ENCODE measurements at places on chromosomes 5 and 9. TPM values are rescaled to one million over a fixed set of nuclear protein-coding genes. Genes with fewer than 3 reads are reported as not detected.

GGTA1 gene
- not detected for total RNA-seq

OR1J2 gene
- 0.32 TPM for total RNA-seq

DNA sequence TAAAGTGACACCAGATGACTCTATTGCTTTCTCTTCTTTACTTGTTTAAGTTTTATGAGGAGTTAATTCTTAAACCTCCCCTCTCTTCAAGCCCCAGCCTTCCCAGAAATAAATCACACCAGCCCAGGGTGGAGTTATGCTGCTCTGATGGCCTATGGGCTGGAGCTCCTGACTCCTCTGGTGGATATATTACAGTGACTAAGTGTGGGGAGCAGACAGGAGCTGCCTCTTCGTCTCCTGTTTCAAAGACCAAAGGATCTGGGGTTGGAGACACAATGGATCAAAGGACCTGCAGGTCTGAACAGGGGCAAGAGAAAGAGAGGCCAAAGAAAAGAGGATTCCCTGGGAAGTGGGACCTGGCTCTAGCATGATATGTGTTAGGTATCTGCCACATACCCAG, 312.0 kb upstream of the MSX2 start:
- no peak for DNase-seq

DNA sequence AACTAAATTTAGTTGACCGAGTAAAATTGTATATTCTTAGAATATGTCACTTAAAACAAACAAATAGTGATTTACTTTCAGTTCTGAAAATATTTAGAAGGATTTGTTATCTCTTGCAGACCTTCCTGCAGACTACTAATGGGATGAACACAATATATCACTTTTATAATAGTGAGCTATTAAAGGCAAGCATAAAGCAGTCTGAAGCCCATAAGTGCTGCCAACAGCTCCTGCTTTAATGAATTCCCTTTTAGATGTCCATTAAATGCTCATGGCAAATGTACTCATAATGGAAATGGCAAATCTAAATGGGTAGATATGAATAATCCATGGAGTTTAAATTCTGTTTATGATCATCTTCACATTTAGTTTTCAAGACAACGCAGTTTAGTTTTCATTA, 170.2 kb downstream of the RANBP17 start:
- DNase-seq = no peak

NR4A3 gene
- total RNA-seq = under 0.01 TPM

- no peak for DNase-seq
Observed at GRCh38 chr5:133727636-133728035, 115.3 kb upstream of the FSTL4 start.

DNA sequence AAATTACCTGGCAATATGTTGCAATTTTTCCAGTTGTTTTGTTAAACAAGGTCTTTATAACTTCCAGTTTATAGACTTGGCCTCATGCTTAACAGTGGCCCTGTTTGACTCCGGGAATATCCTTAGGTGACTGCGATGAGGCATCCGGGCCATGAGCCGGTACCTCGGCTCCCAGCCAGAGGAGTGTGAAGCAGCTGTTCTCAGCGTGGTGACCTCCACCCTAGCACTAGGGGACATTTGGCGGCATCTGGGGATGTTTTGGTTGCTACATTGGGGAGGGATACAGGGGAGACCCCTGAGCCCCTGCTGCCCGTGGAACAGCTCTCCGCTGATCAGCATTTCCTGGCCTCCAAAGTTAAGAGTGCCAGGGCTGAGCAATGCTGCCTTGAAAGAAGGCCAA, 533.4 kb downstream of the IRX1 start:
- no peak for DNase-seq

GRCh38 chr9:90975781-90976538, 174.3 kb downstream of the SYK start:
- no peak for DNase-seq

DNA sequence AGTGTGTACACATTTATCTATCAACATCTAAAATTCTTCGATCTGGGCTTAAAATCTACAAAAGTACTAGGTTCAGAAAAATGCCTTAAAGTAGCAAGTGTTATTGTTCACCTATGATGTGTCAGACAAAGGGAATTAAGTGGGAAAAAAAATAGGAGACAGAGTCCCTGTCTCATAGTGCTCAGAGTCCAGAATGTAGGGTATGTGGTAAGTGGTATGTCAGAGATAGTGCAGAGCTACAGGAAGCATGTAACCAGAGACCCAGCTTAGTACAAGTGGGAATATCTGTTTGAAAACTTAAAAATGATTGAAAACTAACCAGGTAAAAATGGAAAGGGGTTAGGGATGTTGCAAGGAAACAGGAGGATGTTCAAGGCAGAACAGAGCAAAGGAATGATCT, 482.8 kb downstream of the ELAVL2 start:
- DNase-seq = no peak

- DNase-seq = peak; percentile 68
Observed at GRCh38 chr5:308672-309271, 12.7 kb upstream of the AHRR start.

DNA sequence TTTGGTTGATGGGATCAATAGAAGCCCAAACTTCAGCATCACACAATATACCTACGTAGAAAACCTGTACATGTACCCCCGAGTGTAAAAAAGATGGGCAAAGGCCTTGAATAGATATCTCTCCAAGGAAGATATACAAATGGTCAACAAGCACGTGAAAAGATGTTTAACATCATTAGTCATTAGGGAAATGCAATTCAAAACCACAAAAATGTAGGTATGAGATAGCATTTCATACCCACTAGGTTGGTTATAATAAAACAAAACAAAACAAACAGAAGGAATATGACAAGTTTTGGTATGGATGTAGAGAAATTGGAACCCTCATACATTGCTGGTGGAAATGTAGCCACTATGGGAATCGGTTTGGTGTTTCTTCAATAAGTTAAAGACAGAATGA, 33.1 kb upstream of the PPARGC1B start:
- DNase-seq = peak; percentile 9

DNA sequence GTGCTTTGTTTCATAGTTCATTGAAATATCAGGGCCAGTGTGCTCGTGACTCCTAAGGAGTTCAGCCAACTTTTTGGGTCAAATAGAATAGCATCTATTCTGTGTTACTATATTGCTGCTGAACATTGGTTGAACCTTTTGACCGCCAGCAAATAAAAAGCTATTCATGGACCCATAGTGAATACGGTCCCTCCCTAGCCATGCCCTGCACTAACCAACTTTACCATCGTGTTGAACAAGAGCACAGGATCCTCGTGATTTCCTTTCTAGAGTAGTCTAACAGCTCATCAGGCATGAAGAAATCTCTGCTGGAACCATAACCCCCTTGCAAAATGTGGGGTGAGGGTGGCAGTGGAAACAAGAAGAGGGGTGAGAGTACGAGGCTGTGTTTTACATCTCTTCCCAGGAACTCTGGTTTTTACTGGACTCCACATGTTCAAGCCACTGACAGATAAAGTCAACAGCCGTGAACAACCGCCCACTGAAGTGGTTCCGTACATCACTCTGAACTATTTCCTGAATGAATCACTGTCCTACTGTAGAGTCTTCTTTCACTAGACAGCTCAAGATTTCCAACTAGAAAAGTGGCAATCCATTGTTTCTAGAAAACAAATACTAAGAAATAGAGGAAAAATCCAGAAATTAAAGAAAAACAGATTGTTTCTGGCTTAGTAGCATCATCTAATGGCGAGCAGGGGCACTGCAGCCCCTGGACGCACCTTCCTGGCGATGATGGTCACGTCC, 70.1 kb upstream of the SPATA31E1 start:
- DNase-seq = peak; percentile 54

DNA sequence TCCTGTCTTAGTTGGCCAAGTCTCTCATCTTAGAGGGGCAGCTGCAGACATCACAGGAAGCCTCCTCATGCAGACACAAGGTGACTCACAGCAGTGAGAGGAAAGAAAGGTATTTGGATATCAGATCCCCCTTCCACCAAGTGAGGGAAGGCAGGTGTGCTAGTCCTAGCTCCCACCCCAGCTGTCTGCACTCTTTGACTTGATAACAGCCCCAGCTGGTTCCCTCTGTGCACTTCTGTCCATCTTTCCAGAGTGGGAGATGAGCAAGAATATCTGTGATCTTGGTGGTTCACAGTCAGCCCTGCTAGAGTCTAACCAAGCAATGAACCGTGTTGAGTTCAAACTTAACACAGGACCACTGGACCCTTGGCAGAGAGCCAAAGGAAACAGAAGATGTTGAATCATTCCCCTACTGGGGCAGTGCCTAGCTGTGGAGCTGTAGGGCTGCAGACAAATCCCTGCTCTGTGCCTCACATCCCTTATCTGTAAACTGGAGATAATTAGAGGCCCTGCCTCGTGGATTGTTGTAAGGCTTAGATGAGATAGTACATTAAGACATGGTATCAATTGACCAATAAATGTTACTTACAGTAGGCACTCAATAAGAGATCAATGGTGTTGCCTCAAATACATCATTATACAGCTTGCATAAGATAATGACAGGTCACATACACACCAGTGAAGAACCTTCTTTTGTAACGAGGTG, 39.1 kb downstream of the SH3RF2 start:
- peak; percentile 38 for DNase-seq

FOXD4L4 gene
- total RNA-seq = not detected

OBP2B gene
- not detected for total RNA-seq

HSD17B3 gene
- not detected for total RNA-seq

GRCh38 chr9:121721770-121722169, 70.3 kb downstream of the DAB2IP start:
- peak; percentile 93 for DNase-seq

FOXD4L5 gene
- total RNA-seq = under 0.01 TPM

WDR31 gene
- total RNA-seq = 0.32 TPM

All from fibroblast of villous mesenchyme (primary cell).